Fibroblast of skin of right quadriceps (primary cell): ENCODE measurements at places on chromosomes 5 and 9.

GRCh38 chr5:43244823-43245565 lies 53.0 kb downstream of the NIM1K start:
- no peak for DNase-seq

GRCh38 chr9:134412298-134412711 lies 86.0 kb downstream of the RXRA start:
- no peak for DNase-seq

DNA sequence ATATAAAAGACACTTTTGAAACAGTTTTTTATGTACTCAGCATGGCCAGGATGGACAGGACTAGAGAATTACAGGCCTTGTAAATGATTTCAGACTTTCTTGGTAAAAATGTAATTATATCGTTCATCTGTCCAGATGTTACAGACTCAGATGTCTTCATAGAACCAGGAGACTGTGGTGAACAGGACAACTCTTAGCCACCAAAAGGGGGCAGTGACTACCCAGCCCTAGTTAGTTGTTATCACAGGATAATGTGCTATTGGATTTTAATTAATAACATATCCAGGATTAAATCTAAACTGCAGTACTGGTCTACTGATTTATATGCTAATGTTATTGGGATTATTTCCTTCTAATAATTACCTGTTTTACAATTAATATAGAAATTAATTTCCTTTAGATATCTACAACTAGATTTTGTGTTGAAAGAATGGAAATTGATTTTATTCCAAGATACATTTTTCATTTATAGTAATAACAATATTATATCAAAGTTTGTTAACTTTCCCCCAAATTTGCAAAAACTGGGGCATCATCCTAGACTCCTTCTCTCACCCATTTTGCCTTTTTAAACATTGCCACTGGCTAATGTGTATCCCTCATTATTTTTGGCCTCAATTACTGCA lies 99.4 kb downstream of the MTREX start:
- peak; percentile 65 for DNase-seq

DNA sequence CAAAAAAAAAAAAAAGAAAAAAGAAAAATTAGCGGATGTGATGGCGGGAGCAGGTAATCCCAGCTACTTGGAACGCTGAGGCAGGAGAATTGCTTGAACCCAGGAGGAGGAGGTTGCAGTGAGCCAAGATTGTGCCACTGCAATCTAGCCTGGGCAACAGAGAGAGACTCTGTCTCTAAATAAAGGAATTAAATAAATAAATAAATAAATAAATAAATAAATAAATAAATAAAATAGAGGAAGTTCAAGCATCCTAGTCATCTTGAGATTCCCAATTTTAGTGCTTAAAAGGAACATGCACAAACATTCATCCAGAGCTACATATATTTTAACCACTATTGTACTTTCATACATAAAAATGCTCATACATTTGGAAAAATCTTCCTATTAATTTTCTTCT lies 61.2 kb upstream of the GABRA1 start:
- no peak for DNase-seq

GRCh38 chr9:95409650-95410426 lies 92.3 kb upstream of the FANCC start:
- DNase-seq: peak; percentile 93

DNA sequence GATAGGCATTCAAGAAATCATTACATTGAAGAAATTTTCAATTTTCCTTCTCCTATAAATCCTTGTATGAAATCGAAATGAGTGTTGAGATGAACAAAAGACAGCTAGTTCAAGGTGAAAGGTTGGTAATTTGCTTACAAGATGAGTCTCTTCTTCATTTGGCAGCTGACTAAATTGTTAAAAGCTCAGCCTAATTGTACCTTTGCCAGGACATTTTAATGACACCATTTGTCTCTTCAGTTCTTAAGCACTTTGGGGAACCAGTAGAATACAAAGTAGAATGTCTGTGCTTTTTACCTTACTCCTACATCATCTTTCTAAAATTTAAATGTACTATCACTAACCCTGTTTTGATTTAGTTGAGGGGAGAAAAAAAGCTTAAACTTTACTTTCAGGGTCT lies 59.4 kb downstream of the GRAMD2B start:
- DNase-seq: no peak

DNA sequence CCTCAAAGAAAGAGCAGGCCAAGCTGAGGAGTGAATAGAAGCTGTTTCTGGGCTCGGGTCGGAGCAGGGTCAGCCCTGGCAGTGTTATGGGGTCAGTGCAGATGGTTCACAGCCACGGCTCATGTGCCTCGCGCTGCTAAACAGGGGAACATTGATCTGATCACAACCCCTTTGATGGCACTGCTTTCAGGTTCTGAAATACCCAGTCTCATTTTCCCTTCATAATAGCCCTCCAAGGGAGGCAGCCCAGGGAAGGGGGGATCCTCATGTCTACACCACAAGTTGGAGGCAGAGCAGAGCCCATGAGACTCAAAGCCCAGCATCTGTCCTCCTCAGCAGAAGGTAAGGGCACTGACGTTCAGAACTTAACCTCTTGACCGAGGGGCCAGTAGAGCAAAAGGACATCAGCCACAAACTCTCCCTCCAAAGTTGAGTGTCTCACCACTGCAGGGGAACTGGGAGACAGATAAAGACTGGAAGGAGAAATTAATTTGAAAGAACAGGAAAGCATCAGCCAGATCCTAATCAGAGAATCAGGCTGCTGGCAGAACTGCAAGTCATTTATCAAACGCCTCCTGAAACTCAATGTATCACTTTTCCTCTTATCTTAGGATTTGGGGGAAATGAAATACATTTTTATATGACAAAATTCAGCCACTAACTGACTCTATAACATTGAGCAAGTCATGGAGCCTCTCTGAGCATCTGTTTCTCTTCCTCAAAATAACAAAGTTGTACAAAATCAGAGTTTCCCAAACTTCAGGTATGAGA lies 110.6 kb downstream of the SH3TC2 start:
- DNase-seq: no peak

- DNase-seq: peak; percentile 0
These were observed 9.4 kb upstream of the GABRA6 start for GRCh38 chr5:161676103-161676502.

GRCh38 chr9:123318202-123318601 lies 37.8 kb upstream of the CRB2 start:
- no peak for DNase-seq

GRCh38 chr5:160743027-160743426 lies 109.0 kb downstream of the ATP10B start:
- DNase-seq: no peak

- no peak for DNase-seq
These were observed 16.0 kb upstream of the TMEM171 start for GRCh38 chr5:73104326-73104725.

DNA sequence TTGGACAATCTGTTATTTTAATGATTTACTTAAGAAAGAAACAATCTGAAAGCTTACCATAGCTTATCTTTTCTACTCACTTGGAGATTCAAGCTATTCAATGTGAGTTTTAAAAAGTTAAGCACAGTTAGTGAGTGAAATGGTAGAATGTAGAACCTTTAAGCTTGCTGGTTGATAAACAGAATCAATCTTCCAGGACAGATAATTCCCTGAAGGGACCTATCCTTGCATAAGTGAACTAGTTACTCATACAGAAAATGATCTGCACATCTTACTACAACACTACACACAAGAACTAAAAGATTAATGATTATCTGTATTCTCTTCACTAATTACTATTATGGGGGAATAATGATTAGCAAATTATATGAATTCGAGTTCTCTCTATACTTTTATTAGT lies 165.6 kb downstream of the PALM2AKAP2 start:
- DNase-seq: peak; percentile 18

- no peak for DNase-seq
These were observed 41.4 kb downstream of the DUSP1 start for GRCh38 chr5:172729588-172729987.

DNA sequence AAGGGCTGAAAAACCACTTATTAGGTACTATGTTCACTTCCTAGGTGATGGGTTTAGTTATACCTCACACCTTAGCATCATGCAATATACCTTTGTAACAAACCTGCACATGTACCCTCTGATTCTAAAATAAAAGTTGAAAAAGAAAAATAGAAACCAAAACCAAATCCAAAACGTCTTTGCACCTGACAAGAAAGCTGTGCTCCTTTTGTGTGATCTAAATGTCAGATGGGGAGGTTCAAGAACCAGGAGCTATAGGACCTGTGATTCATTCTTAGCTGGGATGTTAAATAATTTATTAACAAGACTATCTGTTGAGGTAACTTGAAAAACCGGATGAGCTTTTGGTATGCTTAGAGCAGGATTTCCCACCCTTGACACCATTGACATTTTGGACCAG lies 16.9 kb upstream of the TNFSF15 start:
- no peak for DNase-seq

DNA sequence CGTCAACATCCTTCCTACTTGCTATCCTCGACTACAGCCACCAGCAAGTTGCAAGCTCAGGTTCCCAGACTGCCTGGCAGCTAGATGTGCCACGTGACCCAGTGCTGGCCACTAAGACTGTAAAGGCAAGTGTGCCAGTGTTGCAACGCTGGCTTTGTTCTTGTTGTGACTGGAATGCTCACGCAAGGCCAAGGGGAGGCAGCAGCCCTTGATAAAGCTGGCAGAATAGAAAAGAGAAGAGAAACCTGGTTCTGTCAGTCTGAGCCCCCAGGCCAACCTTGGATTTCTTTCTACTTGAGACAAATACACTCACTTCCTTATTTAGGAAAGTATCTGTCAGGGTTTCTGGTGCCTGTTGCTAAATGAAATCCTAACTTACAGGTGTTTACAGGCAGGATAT lies 113.0 kb downstream of the KLHL3 start:
- DNase-seq: no peak

- no peak for DNase-seq
These were observed 350.8 kb upstream of the RFX3 start for GRCh38 chr9:3876553-3876952.

DNA sequence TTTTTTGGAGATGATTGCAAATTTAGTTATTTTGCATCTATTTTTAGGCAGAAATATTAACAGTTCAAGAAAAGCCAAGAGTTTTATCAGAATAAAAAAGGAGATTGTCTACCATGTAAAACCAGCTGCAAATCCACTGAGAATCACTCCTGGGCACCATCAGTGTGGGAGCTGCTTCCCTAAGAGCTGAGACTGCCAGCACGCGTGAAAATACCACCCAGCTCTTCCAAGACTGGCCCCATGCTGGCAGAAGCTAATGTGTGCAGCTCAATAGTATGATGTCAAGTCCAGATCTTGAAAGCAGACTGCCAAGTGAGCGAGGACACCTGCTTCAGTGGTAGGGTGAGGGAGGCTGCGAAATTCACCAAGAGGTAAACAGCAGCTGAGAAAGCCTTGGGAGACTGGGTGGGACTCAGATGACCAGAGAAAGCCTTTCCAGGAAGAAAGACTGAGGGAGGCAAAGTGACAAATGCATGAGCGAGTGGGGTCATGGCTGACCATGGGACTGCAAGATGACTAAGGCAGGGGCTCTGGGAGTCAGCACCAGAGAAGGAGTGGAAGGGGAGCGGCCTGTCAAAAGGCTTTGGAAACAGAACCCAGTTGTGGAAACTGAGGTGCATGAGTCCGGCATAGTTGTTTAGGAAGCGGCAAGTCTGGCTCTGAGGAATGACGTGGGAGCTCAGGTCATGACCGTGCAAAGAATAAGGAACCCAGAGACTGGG lies 200.9 kb downstream of the GADD45G start:
- no peak for DNase-seq

DNA sequence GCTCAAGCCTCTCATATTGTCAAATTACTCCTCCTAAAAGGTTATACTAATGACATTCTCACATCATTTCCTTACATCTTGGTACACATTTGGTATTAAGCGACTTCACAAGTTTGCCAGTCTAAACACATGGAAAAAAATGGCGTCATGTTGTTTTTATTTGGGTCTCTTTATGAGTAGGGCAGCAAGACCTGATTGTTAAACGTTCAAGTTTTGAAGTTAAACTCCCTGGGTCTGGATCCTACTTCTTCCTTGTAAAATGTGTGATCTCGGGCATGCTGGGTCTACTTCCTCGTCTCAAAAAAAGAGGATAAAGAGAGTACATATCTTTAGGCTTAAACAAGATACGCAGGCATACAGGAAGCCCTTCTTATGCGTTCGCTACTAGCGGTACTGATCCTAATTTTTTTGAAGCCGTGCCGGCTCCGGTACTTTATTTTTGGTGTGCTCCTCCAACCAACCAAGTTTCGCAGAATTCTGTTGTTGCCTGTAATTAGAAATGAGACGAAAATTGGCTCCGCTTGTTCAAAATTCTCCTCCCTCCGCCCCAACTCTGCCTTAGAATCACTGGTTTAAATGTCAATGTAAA lies 596 bp upstream of the CDC37L1 start:
- DNase-seq: peak; percentile 38

DNA sequence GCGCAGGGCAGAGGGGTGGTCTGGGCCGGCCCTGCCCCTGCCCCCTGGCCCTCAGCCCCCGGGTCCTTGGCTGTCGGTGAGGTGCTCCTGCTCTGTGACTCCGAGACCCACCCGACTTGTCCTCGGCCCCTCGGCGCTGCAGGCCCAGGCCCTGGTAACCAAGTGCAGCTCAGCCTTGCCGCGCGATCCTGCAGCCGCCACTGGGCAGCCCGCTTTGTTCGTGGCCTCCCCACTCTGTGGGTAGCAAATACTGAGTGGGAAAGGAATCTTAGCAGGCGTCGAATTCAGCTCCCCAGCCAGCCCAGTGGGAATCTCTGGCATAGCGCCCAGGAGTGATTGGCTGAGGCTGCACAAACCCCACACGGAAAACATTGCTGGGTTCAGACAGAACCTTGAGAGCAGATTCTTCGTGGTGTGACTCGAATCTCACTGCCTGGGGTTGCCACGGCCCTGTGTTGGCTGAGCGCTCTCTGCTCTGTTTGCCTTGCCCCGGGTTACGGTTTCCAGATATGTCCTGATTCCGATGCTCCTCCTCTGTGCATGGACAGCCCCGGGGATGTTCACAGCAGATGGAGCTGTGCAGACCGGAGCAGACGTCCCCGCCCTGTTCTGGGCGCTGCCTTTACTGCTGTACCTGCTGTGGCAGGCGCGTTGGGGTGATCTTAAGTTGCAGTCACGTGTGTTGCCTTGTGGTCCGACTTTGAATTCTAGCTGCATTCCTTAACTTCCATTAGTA lies 13.4 kb upstream of the EXOC3 start:
- peak; percentile 47 for DNase-seq

GRCh38 chr9:85702726-85703289 lies 38.9 kb downstream of the AGTPBP1 start:
- no peak for DNase-seq

DNA sequence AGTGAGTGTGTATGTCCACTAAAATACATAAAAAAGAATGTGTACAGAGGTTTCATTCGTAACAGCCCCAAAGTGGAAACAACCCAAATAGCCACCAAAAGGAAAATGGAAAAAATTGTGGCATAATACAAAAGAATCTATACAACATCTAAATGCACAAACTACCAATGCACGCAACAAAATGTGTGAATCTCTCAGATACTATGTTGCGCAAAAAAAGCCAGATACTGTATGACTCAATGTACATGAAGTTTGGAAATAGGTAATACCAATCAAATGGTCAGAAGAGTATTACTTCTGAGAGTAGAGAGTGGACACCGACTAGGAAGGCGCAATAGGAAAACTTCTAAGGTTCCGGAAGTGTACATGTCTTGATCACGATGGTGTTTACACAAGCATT lies 2.4 kb downstream of the XPA start:
- no peak for DNase-seq

GRCh38 chr9:114681594-114682332 lies at the start of gene TEX48:
TSS of gene TEX48 (minus strand) at chr9:114682192. CDS start at chr9:114671723, 10,469 bp downstream.
- peak; percentile 73 for DNase-seq
